CD4-positive, alpha-beta T cell treated with Interferon gamma for 1 hour (primary cell): ENCODE measurements at places on chromosomes 11 and 22.

- DNase-seq: no peak
These were observed 18.1 kb upstream of the BDNF start for GRCh38 chr11:27718346-27718862.

DNA sequence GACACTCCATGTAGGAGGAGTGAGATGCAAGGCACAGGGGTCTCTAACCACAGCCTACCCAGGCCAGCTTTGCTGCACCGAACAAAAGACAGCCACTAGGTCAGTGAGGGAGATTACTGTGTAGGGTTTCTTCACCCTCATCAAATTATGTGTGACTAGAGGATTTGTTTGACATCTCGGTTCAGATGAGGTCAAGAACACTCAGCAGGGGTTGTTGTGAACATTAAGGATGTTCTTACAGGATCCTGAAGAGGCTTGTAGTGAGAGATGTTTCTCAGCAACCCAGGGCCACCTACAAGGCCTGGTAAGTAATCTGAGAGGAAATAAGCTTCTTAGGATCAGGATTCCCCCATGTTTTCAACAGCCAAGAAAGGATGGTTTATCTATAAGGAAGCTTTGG is 202.1 kb downstream of the NXPE2 start:
- DNase-seq: no peak

- DNase-seq: no peak
These were observed 140.3 kb downstream of the GRIK4 start for GRCh38 chr11:120651836-120652235.

- DNase-seq: no peak
These were observed 13.6 kb downstream of the ADM start for GRCh38 chr11:10318527-10318802.

- no peak for DNase-seq
These were observed 70.0 kb upstream of the GRIK4 start for GRCh38 chr11:120441592-120441991.

DNA sequence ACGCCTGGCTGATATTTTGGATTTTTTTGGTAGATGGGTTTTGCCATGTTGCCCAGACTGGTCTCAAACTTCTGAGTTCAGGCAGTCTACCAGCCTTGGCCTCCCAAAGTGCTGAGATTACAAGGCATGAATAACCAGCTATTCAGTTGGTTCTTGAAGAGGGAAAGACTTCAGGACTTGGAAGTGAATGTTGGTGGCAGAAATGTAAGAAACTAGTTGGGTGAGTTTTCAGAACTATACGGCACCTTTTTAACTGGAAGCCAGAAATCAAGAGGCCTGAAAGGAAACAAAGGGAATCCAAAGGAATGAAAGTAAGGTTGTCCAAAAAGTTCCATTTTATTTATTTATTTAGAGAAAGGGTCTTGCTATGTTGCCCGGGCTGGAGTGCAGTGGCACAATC is 2.9 kb downstream of the POGLUT3 start:
- no peak for DNase-seq

DNA sequence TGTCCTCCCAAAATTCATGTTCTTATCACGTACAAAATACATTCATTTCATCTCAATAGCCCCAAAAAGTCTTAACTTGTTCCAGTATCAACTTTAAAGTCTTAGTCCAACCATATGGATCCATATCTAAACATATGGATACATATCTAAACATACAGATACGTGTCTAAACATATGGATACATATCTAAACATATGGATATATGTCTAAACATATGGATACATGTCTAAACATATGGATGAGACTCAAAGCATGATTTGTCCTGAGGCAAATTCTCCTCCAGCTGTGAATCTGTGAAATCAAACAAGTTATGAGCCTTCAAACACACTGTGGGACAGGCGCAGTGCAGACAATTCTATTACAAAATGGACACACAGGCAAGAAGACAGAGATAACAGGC is 709.0 kb downstream of the TBC1D22A start:
- no peak for DNase-seq

- DNase-seq: peak; percentile 27
These were observed 34.0 kb downstream of the SLC22A12 start for GRCh38 chr11:64624883-64625481.

GRCh38 chr11:29279716-29280115 is 737.1 kb downstream of the KCNA4 start:
- no peak for DNase-seq

DNA sequence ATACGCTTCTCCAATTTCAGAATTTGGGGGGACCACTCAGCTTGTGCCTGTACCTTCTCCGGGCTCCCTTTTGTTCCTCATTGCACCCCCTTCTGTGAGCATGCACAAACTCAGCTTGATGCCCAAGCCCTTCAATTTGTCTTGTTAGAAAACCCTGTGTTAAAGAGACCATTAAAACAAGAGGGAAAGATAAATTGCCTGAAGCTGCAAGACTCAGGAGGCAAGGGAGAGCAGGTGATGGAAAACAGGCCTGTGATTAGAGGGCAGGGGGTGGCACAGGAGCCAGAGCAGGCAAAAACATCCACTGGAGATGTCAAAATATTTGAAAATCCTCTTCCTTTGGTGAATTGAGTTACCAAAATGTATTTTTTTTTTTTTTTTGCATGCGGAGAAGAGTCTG is 121.7 kb downstream of the MIAT start:
- no peak for DNase-seq

DNA sequence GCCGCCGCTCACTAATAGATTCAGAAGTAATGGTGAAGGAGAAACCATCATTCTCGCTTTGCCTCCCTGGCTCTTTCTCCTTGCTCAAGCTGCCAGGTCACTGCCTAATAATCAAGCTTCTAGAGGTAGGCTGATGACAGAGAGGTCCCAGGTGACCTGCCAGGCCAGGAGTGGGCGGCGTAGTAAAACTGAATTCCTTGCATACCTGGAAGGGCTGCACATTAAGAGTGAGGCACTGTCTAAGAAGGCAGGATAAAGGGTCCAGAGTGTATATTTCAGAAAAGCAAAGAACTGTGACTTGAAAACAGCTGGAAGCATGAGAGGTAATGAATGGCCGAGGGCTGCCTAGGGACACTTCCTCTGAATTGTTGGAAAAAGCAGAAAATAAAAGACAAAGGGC is 4.1 kb downstream of the SYT13 start:
- DNase-seq: no peak

- DNase-seq: no peak
These were observed 6.7 kb upstream of the DIXDC1 start for GRCh38 chr11:111930472-111930871.
